ENCODE measurements at places on chromosomes 5 and 9.

DNA sequence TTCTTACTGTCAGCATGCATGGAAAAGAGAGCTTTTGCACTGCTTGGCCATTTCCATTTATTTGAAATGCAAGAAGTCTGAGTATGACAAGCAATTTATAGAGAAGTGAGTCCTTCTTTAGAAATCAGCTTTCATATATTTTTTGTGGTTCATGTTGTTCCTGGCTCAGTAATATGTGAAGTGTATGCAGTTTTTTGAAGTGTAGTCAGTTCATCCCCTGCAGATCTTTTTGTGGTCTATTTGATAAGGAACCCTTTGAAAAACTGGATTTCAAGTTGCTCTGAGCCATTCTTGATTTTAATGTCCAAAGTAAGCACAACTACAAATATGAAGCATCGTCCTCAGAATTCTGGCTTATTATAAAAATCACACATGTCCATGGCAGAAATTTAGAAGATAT is 294.1 kb upstream of the SMC2 start:
- no peak for DNase-seq

- no peak for DNase-seq
Measured at GRCh38 chr5:111960476-111961215, 203.7 kb upstream of the NREP start.

DNA sequence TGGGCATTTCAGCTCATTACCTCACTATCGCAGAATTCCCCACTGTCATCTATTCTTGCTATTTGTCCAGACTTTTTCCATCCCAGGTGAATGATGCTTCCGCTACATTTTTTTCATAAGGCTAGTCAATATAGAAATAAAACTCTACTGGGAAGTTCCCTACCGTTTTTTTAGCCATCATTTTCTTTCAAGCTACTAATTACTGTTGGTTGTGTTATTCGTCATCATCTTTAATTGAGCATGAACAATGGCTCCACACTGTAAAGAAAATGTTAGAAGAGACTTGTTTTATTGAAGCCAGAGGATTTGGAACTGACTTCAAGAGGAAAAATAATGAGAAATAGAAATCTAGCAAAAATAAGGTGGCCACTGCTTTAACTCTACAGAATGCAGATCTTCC is 265.0 kb downstream of the ZNF608 start:
- DNase-seq: no peak

DNA sequence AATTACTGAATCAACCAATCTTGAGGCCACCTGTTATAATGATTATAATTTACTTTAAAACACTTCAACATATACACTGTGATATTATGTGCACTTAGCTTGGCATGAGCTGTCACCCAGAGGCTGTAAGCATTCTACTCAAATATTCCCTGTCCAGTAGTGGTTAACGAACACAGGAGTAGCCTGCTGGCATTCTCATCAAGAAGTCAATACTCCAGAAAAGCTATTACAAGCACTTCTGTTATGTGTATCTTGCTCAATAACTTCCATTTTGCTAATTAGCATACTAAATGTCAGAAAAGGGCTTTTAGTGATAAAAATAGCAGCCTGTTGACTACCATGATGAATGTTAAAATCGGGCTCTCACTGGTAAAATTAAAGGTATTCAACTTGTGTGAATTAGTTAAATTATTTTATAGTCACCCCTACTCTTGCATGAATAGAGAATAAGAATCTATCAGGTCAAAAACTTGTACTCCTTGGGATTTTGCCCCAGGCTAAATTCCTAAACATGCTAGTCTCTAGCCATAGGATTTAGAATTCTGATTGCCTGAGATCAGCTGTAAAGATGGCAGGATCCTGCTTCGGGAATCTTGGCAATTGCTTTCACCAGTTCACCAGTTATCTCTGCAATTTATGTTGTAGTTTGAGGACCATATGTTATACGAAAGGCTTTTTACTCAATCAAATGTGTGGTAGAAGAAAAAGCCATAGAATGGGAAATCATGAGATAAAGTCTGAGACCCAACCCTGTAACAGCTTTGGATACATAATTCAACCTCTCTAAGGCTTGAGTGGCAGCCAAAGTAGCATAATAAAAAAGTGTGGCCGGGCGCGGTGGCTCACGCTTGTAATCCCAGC is 43.4 kb upstream of the PAM start:
- DNase-seq: no peak

- DNase-seq: no peak
Measured at GRCh38 chr5:142545650-142546322, 140.1 kb downstream of the FGF1 start.

- DNase-seq: no peak
Measured at GRCh38 chr9:36045610-36046009, 8.9 kb downstream of the RECK start.

GRCh38 chr5:80343067-80343466 is 23.3 kb downstream of the SPZ1 start:
- no peak for DNase-seq

DNA sequence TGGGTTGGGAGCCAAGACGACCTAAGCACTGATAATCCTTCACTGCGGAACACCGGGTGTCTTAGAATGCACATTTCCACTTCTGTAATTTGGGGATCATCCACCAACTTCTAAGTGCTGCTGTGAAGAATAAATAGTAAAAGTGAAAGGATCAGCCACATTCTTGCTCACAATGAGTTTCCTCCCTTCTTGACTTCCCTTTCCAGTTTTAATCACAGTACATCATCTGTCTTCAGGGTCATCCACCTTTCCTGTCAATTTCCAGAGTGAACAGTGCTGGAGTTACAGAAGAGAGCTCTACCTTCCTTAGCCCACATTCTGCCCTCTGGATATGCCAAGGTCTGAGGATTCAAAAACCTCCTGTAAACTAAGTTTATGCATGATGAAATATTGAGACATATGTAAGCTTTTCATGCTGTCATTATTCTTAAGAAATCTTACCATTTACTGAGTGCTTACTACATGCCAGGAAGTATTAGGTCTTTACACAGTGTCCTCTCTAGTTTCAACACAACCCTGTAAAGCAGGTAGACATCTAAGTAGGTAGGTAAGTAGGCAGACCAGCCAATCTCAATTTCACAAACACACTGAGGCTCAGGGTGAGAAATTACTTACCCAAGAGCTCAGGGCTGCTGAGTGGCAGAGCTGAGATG is 105.2 kb downstream of the CDK5RAP2 start:
- no peak for DNase-seq

Data from cortex of kidney (tissue), 1 donor.